Stimulated activated CD8-positive, alpha-beta memory T cell treated with anti-CD3 and anti-CD28 coated beads, Interleukin-7, amount 100 ng/mL, for 1 hour (primary cell): ENCODE measurements at places on chromosomes 12 and 14.

DNA sequence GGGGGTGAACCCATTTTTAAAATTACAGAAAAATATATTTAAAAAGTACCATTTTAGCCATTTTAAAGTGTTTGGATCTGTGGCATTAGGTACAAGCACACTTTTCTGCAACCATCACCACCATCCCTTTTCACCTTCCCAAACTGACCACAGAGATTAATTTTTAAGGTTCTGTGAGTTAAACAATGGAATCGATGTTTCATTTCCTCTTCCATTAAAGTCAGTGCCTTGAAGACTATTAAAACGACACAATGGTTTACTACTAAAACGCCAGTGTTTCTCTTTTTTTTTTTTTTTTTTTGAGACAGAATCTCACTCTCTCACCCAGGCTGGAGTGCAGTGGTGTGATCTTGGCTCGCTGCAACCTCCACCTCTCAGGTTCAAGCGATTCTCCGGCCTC is 78.1 kb upstream of the GPR68 start:
- no peak for DNase-seq

- DNase-seq, result no peak
Observed at GRCh38 chr14:55712491-55712890, 132.5 kb downstream of the KTN1 start.

- no peak for DNase-seq
Observed at GRCh38 chr12:84201976-84202375, 710.6 kb downstream of the SLC6A15 start.

DNA sequence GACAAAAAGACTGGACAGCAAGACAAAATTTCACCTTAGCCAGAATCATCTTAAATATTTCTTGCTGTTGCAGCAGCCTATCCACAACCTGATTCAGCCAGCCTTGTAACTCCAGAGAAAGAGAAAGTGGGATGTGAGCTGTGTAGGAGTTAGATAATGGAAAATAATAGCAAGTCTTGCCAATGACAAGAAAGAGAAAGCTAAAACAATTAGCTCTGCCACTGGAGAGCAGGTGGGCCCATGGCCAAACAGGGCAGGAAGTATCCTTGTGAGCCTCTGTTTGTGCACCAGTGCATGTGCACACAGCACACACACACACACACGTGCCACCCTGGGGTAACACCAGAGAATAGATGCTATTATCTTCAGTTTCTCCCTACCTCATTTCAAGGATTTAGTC is 106.0 kb upstream of the CCDC196 start:
- no peak for DNase-seq

GRCh38 chr12:131721548-131721947 is 10.7 kb downstream of the SFSWAP start:
- DNase-seq, result no peak

GRCh38 chr14:93582516-93582915 is 151.8 kb downstream of the UNC79 start:
- DNase-seq, result no peak

DNA sequence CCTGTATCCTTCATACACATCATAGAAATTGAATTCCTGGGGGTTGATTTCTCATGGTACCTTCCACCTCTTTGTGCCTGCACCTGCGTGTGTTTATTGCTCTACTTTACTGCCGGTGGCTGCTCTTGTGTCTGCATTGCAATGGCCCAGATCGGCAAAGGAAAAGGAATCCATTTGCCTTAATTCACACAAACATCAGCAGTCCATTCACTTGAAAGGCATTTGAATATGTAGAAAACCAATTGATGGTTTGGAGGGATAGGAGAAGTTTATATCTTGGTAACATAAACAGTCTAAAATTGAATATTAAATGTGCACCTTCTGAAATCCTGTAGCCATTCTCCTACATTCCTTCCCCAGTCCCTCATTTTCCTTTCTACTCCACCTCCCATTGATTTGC is 74.0 kb downstream of the SNAPC1 start:
- DNase-seq, result no peak
